ENCODE measurements at places on chromosomes 13 and 19. TPM values are rescaled to one million over a fixed set of nuclear protein-coding genes. Genes with fewer than 3 reads are reported as not detected.

DNA sequence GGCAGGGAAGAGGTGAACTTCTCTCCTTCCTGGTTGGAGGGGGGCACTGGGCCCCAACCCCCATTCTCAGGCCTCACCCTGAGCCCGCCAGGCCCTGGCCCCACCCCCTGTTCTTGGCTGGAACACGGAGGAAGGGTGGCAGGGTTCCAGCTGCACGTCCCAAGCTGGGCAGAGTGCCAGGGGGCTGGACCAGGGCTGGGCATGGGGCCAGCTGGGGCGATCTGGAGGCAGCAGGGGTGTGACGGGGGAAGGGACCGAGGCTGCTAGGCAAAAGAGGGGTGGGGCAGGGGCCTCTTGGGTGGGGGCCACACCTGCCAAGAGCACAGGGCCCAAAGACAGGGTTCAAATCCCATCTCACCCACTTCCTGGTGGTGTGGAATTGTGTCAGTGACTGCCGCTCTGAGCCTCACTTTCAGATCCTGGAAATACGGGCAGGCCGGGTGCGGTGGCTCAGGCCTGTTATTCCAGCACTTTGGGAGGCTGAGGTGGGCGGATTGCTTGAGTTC lies 2.2 kb downstream of the HIF3A start:
- DNase-seq, result no peak

- no peak for DNase-seq
Measured at GRCh38 chr19:6101291-6101825, 8.9 kb downstream of the RFX2 start.

GRCh38 chr19:34428549-34429285 lies 536 bp downstream of the UBA2 start:
- DNase-seq, result no peak

Gene LGALS7B
- 3.6 TPM for polyA plus RNA-seq

Gene SMIM44
- not detected for polyA plus RNA-seq

Gene ZNF791
- 4.1 TPM for polyA plus RNA-seq

Gene CYP2A7
- polyA plus RNA-seq, result 0.35 TPM
